ENCODE measurements at places on chromosomes 7 and 10. TPM values are rescaled to one million over a fixed set of nuclear protein-coding genes. Genes with fewer than 3 reads are reported as not detected.

NEUROG3 gene
- total RNA-seq, result not detected

GRCh38 chr10:13441476-13441875, 87.3 kb downstream of the BEND7 start:
- no peak for DNase-seq

DNA sequence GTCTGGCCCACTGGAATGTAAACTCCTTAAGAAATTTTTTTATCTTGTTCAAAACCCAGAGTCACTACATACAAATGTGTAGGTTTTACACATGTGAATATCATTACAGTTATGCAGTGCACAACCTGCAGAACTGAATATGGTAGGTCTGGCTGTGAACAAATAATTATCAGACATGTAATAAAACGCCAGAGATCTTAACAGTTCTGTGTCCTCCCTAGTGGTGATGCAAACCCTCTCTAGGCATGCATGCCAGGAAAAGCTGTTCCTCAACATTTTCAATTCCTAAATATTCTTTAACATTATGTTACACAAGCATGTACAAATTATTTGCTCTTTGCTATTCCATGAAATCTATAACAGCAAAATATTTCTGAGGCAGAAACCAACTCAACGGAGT, 124.6 kb downstream of the IMMP2L start:
- no peak for DNase-seq

- peak; percentile 68 for DNase-seq
These were observed 4.1 kb downstream of the ARMC3 start for GRCh38 chr10:22931948-22932347.

DNA sequence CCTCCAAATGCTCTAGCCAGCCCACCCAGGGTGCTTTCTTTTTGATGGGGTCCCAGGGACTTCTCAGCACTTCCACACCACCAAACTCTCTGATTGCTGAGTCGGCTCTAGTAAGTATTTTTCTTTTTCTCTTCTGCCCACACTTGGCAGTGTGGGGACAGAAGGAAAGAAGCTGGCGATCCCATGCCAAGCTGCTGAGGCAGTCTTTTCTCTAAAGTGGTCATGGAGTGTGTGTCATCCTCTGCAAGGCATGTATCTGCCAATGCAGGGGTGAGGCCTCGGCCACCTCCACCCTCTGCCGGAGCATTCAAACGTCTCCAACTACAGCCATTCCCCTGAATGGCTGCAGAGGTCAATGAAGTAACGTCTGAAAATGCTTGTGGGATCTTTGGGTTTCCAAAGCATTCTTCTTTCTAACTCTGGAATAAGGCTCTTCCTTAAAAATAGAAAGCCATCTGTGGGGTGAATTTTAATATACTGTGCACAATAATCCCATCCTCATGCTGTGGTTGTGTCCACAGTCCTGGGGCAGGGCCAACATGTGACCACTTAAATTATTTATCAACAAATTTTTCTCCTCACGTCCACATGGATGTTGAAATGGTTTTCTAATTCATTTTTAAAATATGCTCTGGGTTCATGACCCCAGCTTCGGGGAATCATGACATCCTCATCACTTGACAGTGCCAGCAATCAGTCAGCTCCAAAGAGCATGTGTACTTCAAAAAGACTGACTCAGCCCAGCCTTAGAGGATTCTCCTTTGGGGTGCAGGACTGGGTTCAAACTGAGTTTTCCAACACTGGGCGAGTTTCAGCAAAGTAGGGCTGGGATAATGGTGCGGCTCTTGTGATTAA, 171.3 kb upstream of the ITGB1 start:
- peak; percentile 100 for DNase-seq

GRCh38 chr10:132460691-132461090, 63.7 kb downstream of the PWWP2B start:
- DNase-seq, result no peak

- peak; percentile 74 for DNase-seq
These were observed 27.6 kb upstream of the MKRN1 start for GRCh38 chr7:140506788-140507464.

Measured in fibroblast of lung (primary cell).